ENCODE measurements at places on chromosomes 16 and 17.
A peak's percentile ranks its signal among the peaks of the same experiment; 100 is the strongest.

DNA sequence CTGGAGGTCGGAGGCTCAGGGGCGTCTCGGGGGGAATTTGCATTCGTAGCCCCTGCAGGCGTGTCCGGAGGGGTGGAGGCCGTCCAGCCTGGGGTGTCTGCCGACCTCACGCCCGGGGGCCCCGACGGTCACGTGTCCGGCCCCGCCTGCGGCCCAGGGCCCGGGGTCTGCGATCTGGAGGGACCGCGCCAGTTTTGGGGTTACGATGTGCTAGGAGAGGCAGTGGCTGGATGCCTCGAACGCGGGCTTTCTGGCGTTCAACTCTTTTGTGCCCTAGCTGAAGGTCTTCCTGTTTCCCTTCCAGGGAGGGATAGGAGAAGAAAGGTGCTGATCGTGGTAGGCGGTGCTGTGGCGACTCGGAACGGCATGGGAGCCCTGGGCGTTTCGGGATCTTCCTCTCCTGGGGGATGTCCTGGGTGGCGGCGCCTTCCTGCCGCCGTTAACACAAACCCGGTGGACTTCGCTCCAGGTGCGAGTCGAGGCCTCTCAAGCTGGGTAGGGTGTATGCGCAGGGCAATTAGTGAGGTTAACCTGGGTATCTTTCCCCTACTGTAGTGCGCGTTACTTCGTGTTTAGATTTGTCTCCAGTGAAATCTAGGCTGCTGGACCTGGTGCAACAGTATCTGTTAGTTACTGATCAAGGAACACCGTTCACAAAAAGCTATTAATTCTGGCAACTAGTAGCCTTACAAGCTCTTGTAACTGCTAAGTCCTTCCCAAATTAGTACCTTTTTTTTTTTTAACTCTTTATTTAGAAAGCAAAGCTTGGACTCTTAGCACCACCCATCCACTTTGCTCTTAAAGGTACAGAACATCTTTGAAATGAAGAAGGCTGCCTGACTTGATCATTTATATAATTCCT lies 1.3 kb downstream of the AKAP1 start:
- DNase-seq = peak; percentile 28

DNA sequence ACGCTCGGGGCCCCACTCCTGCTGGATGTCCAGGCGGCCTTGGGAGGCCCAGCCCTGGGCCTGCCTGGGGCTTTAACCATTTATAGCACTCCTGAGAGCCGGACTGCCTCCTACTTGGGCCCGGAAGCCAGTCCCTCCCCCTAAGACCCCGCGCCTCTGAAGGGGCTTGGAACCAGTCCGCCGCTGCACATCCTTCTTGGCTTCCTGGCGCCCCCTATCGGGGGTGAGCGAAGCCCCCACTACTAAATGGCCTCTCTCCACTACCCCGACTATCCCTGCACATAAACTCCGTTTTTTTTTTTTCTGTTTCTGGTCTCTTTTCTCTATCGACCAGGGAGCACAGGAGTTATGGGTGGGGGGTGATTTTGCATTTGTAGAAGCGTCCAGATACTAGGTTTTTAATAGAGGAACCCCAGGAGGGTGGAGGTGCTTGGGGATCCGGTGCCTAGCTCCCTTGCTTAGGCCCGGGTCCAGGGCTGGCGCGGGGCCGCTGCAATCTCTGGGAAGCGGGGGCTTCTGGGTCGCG lies 633 bp upstream of the NOL3 start:
- DNase-seq = peak; percentile 32

GRCh38 chr17:82236142-82236971 lies 7.5 kb downstream of the SLC16A3 start:
- DNase-seq = peak; percentile 48

DNA sequence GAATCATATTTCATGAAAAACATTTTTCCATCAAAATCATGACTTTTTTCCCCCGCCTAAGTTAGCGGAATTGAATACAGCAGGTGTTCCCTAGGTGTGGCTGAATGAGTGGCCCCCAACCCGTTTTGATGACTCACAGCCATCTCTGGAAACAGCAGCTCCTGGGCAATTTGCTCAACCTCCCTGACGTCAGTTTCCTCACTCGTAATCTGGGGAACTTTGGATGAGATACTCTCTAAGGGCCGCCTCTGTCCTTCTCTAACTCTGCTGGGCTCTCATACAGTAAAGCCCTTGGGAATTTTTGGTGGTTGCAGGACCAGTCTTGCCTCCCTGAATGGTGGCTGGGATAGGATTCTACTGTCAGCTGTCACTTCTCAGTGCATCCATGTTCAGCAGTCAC lies 11.6 kb upstream of the NTN1 start:
- peak; percentile 69 for DNase-seq

- DNase-seq = no peak
Observed at GRCh38 chr16:48340054-48340453, 45.2 kb downstream of the SIAH1 start.

DNA sequence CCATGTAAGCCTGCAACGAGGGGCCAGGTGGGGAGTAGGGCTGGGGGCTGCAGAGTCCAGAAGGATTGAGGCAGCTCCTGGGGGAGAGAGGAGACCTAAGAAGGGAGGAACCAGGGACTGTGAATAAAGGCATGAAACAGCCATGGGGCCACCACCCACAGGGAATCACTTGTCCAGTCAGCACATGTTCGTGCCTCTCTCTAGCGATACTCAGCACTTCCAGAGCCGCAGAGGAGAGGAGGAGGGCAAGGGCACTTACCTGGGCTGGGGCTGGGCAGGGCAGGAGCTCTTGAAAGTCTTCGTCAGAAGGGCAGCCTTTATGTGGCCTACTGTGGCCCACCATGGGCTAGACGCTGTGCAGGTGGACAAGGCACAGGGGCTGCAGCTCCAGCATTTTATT lies 24.2 kb downstream of the CACNA1G start:
- DNase-seq = no peak

DNA sequence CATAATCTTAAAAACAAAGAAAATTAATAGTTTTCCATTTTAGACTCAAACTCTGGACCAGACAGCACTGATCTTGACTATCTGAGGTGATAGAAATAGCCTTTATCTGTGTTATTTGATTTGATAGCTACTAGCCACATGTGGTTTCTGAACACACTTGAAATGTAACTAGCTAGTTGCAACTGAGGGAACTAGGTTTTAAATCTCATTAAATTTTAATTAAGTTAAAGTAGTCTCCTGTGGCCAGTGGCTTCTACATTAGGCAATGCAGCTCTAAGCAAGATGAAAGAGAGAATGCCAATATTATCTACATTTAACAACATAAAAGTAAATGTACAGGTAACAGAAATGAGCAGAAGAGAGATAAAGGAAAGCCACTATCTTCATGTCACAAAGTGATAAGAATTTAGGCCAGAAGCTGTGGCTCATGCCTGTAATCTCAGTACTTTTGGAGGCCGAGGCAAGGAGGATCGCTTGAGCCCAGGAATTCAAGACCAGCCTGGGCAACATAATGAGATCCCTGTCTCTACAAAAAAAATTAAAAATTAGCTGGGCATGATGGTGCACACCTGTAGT lies 11.2 kb upstream of the SPN start:
- DNase-seq = no peak

DNA sequence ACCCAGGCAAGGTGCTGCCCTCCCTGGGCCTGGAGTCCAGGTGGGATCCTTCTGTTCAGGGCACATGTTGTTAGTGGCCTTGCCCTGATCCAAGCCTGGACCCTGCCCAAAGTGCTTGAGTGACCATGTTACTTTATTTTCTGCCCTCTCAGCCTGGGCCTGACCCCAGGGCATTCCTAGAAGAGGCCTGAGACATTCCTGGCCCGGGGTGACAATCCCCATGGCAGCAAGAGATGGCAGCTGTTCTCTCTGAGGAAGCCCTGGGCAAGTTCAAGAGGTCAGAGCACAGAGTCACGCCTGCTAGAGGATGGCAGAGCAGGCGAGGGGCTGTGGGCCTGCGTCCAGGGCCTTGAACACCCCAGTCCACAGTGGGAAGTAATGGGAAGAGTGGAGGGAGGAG lies 5.0 kb downstream of the CDH16 start:
- no peak for DNase-seq

DNA sequence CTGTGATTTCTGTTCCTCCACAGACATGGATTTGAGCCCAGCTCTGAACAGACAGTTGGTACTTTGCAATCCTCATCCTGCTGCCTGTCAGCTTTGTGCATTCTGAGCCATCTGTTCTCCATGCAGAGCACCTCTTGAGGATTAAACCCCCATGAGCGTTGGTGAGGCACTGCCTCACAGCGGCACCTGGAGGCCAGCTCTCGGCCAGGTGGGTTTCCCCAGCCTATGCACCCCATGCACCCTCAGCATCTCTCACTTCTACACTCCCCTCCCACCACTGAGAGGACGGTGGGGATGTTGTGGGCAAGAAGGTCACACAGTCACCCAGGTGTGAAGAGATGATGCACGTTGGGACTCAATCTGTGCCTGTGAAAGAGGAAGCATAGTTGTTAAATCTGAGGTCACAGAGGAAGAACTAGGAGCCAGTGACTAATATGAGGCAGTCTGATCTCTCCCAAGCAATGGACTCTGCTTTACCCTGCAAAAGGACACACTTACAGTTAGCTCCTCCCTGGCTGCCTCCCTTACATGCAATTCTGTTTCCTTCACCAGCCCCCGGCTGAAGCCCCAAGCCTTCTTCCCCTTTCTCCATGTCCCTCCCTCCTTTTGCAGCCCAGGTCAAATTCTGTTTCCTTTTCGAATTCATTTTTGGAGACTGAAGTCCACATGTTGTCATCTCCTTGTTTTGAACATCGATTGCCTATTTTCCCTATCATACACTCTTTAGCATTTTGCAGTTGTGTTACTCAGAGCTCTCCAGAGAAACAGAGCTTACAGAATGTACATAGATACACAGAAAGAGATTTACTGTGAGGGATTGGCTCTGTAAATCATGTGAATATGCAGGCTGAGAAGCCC lies 58.5 kb downstream of the HS3ST3B1 start:
- DNase-seq = peak; percentile 97

GRCh38 chr17:11130367-11130766 lies 110.6 kb upstream of the SHISA6 start:
- no peak for DNase-seq

DNA sequence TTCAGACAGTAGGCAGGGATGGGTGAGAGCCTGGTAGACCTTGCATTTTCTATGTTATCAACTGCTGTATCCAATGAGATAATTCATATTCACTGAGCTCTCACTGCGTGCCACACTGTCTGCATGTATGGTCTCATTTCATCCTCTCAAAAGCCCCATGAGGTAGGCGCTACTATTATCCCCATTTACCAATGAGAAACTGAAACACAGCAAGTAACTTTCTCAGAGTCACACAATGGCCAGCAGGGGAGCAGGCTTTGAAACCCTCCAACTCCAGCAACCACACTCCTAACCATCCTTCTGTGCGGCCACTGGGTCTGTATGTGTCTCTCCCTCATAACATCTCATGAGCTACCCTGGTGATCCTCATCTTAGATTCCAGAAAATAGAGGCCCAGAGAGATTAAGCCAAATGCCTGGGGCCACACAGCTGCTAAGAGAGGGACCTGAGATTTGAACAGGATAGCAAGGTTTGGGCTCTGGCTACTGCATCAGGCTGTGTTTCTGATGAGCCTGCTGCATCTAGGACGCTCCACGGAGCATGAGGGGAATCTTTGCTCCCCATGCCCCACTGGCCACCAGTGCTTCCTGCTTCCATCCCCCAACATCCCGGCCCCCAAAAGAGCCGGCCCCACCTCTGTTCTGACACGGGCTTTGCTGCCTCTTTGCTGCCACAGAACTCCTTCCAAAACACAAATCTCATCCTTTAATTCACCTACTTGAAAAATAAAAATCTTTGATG lies 3.2 kb downstream of the CCR7 start:
- peak; percentile 50 for DNase-seq

DNA sequence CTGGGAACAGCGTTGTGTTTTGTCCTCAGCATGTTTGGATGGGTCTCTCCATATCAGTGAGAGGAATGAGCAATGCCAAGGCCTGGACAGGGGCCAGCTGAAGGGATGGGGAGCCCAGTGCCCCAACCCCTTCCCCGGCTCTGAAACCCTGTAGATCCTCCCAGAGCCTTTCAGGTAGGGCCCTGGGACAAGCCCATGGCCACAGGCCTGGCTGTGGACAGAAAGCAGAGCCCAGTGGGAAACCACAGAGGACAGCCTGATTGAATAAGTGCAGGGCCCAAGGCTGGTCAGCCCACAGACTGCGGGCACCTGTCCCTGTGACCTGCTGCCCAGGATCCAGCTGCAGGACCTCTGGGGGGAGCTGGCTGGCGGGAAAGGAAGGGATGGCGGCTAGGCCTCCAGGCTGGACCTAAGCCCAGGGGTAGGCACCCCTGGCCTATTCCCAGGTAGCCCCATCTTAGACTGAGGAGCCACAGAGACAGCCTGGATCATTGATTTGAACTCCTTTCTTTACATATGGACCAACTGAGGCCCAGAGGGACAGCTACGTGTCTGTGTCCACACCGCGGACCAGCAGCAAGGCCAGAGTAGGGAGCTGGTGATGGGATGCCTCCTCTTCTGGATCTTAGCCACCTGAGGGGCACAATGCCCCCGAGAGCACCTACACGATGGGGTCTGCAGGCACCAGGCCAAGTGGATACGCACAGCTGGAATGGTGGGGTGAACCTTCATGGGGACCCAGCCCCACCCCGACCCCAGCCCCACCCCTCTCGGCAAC lies 1.3 kb downstream of the CCDC102A start:
- no peak for DNase-seq

DNA sequence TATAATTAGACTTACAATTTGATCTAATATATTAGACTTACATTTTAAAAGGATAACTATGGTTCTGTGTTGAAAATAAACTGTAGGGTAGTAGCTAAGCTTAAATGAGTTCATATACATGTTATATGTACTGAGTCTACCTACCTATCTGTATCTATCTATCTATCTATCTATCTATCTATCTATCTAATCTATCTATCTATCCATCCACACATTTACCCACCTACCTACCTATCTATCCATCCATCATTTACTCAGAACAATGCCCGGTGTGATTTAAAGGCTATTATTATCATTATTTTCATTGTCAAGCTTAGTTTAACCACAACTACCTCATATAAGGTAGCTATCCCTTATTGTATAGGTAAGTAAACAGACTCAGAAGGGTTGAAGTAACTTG lies 7.0 kb downstream of the KRT10 start:
- no peak for DNase-seq

DNA sequence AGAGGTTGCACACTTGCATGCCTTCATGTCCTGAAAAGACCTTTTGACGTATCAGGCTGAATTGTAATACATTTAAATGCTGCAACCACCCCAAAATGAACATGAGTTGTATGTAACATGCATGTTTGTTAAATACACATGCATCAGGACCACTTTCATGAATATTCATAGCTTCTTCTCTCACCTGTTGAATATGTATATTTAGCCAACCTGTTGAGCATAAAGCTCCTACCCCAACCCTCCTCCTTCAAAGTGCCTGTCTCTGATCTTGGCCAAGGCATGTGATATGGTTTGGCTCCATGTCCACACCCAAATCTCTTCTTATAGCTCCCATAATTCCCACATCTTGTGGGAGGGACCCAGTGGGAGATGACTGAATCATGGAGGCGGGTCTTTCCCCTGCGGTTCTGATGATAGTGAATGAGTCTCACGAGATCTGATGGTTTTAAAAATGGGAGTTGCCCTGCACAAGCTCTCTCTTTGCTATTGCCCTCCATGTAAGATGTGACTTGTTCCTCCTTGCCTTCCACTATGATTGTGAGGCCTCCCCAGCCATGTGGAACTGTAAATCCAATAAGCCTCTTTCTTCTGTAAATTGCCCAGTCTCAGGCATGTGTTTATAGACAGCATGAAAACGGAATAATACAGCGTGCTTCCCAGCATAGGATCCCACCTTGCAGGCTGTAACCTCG lies 3.8 kb upstream of the CRYM start:
- no peak for DNase-seq

GRCh38 chr17:73394512-73395450 lies 83.0 kb upstream of the CDC42EP4 start:
- DNase-seq = no peak

GRCh38 chr17:48621410-48622392 lies 4.5 kb downstream of the HOXB9 start:
- no peak for DNase-seq
